ENCODE measurements at places on chromosomes 4 and X. TPM values are rescaled to one million over a fixed set of nuclear protein-coding genes. Genes with fewer than 3 reads are reported as not detected.

Gene C4orf36
- 0.91 TPM for total RNA-seq

Gene MAGIX
- 3.9 TPM for total RNA-seq

Gene FRAS1
- total RNA-seq: 32.5 TPM

Gene TLR3
- total RNA-seq: 8.5 TPM

Gene AKAP4
- not detected for total RNA-seq

Gene RPL39
- total RNA-seq: 4,432 TPM

Gene NDP
- 25.2 TPM for total RNA-seq

Gene UCP1
- total RNA-seq: not detected

Gene CYTL1
- 7.6 TPM for total RNA-seq

Gene EVC
- total RNA-seq: 4.9 TPM

Gene CLNK
- total RNA-seq: not detected

Gene NPY1R
- total RNA-seq: 26.8 TPM

Gene ATRX
- total RNA-seq: 22.8 TPM

Gene NALF2
- total RNA-seq: 0.35 TPM

Gene DNASE1L1
- 27.4 TPM for total RNA-seq

Gene SH3TC1
- total RNA-seq: 16.4 TPM

Gene TMSB15A
- total RNA-seq: 0.88 TPM

Gene DAPP1
- 1.8 TPM for total RNA-seq

Gene ADH1B
- 703 TPM for total RNA-seq

Gene DCAF12L2
- 1.5 TPM for total RNA-seq

Gene QDPR
- total RNA-seq: 2.3 TPM

Gene TRIM60
- not detected for total RNA-seq

Gene SLC4A4
- 9.0 TPM for total RNA-seq

Gene KDM5C
- 66.3 TPM for total RNA-seq

Gene PRDM8
- 12.6 TPM for total RNA-seq

Gene CORIN
- 6.7 TPM for total RNA-seq

Gene PNMA6F
- total RNA-seq: not detected

Gene MAGEA11
- not detected for total RNA-seq

Gene TCEAL2
- total RNA-seq: 42.9 TPM

Gene SOWAHD
- total RNA-seq: not detected

Gene FAM236D
- total RNA-seq: not detected

Gene CLCN5
- 81.2 TPM for total RNA-seq

Gene APLN
- total RNA-seq: not detected

Gene MAP7D2
- total RNA-seq: 0.88 TPM

Gene PARM1
- total RNA-seq: 62.8 TPM

Gene DGAT2L6
- total RNA-seq: not detected

Gene LRRC66
- total RNA-seq: not detected

Gene TMEM31
- not detected for total RNA-seq

Gene HDX
- 15.6 TPM for total RNA-seq

Gene HPSE
- 3.1 TPM for total RNA-seq

Gene ANXA10
- not detected for total RNA-seq

Gene MAP3K15
- total RNA-seq: not detected

Gene PCDH10
- total RNA-seq: 19.6 TPM

Measured in uterus (tissue), 4 donors.